Cortex of kidney (tissue), 1 donor: ENCODE measurements at places on chromosomes 5 and 9.

DNA sequence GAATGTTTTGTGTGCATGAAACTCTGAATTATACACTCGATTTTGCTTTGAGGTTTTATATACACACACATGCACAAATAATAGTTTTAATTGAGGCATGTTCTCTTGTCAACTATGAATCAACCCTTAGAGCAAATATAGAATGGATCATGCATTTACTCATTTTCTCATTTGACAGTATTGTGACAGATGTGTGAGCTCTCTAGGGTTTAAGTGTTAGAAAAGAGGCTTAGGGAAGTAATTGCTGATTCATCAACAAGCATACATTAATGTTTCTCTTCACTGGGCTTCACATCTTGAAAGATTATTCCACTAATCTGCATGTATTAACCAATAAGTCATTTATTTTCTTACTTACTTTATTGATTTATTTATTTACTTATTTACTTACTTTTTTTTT, 1356.8 kb upstream of the ACO1 start:
- no peak for DNase-seq

DNA sequence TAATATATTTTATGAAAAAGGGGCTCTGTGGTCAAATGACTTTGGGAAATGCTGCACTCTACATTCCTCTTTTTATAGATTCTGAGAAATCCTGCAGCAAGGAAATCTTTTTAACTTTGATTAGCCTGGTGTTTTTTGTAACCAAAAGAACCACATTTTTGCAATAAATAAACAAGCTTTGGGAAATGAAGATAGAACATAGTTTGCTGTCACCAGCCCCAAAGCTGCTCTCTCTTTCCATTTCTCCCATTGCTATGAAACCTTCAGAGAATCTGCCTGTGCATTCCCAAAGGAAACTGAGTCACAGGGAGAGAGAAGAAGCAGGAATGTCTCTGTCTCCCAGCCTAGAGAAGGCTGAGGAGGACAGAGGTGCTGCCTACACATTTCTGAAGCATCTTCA, 59.0 kb downstream of the COL15A1 start:
- no peak for DNase-seq

DNA sequence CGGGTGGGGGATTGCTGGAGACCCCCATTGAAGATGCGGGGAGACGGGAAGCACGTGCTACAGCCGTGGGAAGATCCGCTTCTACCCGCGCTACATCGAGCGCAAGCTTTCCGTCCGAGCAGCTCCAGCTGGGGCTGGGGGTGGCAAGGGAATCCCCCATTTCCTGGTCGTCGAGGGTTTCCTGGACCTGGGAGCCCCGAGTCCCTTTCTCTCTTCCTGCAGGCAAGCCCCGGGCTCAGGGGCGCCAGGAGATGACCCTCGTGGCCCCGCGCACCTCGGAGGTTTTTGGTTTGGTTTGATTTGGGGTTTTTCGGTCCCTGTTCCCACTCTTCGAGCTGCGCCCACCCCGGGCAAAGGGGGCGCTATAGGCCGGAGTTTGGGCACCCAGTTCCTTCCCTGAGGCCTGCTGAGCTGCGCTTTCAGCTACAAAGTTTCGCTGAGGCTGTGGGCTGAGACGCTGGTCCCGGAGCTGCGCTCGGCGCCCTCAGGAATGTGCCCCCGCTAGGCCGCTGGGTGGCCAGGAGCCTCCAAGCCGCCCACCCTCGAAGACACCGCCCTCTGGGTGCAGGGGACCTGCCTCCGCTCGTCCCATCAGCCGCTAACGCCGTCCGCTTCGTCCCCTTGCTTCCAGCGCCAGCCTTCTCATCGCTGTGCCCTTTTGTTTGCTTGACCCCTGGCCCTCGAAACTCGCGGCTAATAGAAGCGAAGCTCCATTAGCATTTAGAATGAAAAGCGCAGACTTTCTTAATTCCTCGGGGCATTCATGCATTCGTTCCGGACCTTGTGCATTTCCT, 2.9 kb downstream of the NR4A3 start:
- no peak for DNase-seq

- no peak for DNase-seq
Observed at GRCh38 chr9:87803623-87804345, 77.9 kb downstream of the CTSL start.

DNA sequence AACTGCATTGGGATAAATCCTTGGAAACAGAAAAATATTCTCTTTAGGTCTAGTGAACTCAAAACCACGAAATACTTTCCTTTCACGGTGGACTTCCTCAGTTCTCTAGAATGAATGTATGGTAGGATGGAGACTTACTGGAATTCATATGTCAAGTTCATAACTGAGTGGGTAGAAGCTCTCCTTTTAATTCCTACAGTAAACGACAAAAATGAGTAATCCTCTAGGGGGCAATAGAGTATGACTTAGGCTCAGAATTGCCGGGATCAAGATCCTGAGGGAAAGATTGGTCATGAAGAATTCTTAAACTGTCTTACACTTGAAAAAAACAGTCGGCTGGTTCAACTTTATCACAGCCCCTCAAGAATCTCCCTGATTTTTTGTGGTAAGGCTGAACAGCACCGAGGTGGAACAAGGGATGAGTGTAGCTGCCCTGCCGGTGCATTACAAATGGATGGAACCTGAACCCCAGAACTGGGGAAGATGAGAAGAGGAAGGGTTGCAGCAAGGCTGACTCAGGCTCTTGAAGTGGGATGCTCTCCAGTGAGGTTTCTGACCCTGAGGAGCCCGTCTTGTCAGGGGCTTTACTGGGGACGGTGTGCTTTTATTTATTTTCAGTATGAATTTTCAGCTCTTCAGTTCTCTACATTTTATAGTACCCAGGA, 14.0 kb upstream of the LOX start:
- DNase-seq, result no peak

GRCh38 chr9:125700791-125701190, 6.2 kb downstream of the MAPKAP1 start:
- no peak for DNase-seq

GRCh38 chr9:124551472-124552272, 44.5 kb upstream of the NR5A1 start:
- no peak for DNase-seq

GRCh38 chr5:17216974-17217492, 398 bp upstream of the BASP1 start:
- DNase-seq, result no peak

GRCh38 chr5:169164481-169164925, 136.4 kb downstream of the SLIT3 start:
- DNase-seq, result no peak

- DNase-seq, result no peak
Observed at GRCh38 chr9:105511446-105511845, 46.5 kb upstream of the FKTN start.

DNA sequence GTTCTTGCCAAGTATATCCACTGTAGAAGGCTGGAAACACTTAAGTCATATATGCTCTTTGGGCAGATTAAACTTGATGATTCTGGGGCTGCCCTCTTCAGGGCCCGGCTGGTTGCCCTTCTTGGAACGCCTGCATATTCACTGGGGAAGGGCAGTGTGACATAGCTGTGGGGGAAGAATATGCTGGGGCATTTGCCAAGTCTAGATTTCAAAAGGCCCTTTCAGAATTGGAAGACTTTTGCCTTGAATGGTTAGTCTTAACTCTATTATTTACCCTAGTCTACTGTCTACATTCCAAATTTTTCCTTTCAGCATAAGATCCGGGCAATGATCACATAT, 161.2 kb upstream of the PITX1 start:
- DNase-seq, result no peak
